Ureter (tissue), 1 donor: ENCODE measurements at places on chromosomes 1 and 21. TPM values are rescaled to one million over a fixed set of nuclear protein-coding genes. Genes with fewer than 3 reads are reported as not detected.

DNA sequence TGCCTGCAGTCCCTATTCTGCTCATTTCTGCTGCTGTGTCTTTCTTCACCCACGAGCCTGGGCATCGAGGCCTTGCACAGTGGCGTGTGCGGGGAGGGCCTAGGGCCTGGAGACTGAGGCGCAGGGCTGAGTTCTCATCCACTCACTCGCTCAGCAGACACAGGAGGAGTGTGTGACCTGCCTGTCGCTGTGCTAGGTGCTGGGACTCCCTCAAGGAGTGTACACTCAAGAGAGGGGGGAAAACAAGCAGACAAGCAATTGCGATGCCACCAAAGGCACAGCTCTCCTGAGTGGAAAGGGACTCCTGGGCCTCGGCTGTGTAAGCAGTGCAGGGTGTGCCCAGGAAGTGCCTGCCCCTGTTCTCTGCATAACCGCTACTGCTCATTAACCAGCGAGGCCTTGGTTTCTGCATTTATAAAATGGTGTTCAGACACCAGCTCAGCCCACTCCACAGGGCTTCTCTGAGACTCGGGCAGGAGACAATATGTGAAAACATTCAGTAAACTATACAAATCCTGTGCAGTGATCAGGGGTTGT lies 4.2 kb downstream of the RD3 start:
- no peak for DNase-seq

The MOV10 gene
- total RNA-seq, result 92.3 TPM

The SYT2 gene
- total RNA-seq, result not detected

The KLHL12 gene
- 35.4 TPM for total RNA-seq

GRCh38 chr1:202852163-202852904 lies 36.6 kb downstream of the RABIF start:
- DNase-seq, result peak; percentile 55

The GGPS1 gene
- 40.7 TPM for total RNA-seq

DNA sequence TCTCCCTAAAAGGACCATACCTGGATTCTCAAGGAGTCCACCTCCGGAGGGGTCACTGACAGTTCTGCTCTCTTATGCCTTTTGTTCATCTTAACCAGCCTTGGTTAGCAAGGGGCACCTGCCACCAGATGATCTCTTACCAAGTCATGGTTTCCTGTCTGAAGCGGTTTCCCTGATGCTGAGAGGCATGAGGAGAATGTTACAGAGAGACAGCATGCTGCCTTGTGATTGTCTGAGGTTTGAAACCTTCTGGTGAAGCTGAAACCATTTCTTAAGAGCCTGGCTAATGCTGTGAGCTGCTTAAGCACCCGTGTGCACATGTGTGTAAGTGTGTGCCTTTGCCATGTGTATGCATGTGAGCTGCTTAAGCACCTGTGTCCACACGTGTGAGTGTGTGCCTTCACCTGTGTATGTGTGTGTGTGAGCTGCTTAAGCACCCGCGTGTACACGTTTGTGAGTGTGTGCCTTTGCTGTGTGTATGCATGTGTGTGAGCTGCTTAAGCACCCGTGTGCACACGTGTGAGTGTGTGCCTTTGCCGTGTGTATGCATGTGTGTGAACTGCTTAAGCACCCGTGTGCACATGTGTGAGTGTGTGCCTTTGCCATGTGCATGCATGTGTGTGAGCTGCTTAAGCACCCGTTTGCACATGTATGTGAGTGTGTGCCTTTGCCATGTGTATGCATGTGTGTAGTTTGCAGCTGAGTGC lies 136.4 kb upstream of the COL6A1 start:
- DNase-seq, result no peak

DNA sequence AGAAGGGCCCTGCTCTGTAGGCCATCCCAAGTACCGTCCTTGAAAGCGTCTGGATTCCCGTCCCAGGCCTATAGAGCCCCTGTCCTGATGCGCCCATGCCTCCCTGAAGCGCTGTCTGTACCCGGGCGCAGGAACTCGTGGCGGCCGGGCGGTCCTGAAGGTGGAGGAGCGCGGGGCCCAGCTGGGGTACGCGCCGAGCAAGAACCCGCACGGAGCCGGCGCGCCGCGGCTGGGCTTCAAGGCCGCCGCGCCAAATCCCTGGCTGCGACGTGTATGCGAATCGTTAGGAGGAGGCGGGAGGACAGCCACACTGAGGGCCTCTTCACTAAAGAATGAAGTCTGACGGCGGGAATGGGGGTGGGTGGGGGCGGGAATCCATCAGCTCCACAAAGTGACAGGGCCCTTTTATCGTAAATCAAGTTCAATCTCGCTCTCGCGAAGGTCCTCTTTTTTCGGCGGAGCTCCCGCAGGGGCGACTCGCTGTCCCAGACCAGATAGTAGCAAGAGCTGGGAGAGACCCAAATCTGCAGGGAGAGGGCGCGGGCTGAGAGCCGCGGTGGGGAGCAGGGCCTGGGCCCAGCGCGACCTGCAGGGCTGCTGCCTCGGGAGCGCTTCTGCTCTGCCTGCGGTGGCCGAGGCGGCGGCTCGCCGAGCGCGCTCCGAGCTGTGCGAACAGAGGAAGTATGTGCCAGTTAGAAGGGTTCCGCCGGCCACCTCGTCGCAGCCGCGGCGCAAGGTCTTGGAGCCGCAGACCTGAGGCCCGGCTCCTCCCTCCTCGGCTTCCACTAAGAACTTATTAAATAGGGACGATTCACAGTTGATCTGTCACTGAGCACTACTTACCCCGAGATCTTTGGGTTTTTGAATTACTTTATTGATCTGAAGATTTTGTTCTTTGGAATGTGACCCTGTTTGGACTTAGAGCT lies 10.4 kb downstream of the BARHL2 start:
- DNase-seq, result no peak

The PPP1R8 gene
- total RNA-seq, result 46.2 TPM

DNA sequence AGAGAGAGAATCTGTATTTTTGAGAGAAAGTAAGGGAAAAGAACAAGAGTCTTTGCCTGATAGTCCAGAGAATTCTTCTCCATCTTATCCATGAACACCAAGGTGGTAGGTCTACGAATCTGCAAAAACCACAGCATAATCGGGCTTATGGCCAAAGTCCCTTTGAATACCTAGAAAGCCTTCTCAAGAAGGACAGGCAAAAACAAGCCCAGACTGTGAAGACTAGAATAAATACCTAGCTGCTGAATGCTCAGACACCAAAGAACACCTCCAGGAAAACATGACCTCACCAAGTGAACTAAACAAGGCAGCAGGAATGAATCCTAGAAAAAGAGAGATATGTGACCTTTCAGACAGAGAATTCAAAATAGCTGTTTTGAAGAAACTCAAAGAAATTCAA lies 79.2 kb downstream of the HFM1 start:
- DNase-seq, result no peak

DNA sequence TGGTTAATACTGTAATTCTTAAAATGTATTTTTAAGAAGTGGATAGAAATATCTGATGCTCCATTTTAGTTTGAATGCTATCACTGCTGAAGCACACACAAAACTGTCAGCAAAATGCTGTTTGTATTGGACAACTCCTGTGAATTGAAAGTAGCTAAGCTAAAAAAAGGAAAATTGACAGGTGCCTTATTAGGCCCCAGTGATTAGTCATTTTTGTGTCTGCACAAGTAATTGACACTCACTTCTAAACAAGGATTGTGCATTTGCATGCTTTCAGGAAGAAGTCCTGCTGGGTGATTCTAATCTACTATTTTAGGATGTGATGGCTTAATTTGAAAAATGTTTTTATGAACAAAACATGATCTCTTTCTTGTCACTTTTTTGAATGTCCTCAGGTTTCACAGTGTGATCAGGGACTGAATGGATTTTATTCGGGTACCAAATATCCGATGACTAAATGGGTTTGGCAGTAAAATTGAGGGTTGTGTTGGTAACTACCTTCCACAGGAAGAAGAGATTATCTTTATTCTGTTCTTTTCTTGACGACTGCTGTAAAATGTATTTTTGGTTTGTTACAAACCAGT lies 13.0 kb upstream of the MAP3K7CL start:
- DNase-seq, result no peak

- DNase-seq, result no peak
Observed at GRCh38 chr1:197859024-197859423, 43.4 kb upstream of the C1orf53 start.

GRCh38 chr1:21098186-21098915 lies 78.3 kb downstream of the EIF4G3 start:
- no peak for DNase-seq

The RGS4 gene
- 1.6 TPM for total RNA-seq

GRCh38 chr1:89836252-89837035 lies 15.6 kb downstream of the LRRC8D start:
- DNase-seq, result no peak

GRCh38 chr1:88063605-88064004 lies 620.5 kb upstream of the PKN2 start:
- no peak for DNase-seq

The APP gene
- total RNA-seq, result 491 TPM

The SZT2 gene
- 105 TPM for total RNA-seq

- DNase-seq, result peak; percentile 52
Observed at GRCh38 chr1:24643363-24644099, 429 bp downstream of the SRRM1 start.

The SIPA1L2 gene
- total RNA-seq, result 35.6 TPM

DNA sequence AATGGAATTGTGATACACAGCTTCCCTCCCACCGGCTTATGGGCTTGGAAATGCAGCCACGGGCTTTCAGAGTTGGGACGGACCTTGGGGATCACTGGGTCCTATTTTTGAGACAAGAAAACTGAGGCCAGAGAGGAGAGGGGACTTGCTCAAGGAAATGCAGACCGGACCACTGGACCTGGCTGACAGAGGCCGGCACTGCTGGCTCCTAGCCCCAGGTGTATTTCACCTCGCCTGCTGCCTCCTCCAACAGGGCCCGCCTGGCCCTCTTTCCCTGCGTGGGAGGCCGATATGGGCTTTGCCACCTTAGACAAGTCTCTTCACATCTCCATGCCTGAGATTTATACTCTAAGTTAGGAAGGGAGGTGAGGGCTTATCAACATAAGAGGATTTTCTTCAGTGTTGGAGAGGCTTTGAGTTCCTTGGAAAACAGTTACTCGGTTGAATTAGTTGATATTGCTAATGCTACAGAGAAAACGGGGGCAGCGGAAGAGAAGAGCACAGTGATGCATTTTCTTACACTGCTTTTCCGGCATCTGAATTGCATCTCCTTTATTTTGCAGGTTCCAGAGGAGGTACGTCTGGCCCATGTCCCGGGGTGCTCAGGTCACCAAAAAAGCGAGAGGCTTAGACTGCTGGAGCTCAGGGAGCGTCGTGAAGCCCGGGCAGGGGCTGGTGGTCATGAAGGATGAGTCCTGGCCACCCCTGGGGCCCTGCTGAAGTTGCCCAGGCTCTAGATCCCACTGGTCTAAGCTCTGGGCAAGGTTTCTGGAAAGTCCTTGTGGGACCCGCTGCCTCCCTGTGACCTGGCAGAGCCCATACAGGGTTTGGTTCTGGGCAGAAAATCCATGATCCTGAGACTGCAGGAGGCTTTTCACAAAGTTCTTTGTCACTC lies 44.7 kb downstream of the CAPN2 start:
- DNase-seq, result no peak

The VWA1 gene
- total RNA-seq, result 83.3 TPM

DNA sequence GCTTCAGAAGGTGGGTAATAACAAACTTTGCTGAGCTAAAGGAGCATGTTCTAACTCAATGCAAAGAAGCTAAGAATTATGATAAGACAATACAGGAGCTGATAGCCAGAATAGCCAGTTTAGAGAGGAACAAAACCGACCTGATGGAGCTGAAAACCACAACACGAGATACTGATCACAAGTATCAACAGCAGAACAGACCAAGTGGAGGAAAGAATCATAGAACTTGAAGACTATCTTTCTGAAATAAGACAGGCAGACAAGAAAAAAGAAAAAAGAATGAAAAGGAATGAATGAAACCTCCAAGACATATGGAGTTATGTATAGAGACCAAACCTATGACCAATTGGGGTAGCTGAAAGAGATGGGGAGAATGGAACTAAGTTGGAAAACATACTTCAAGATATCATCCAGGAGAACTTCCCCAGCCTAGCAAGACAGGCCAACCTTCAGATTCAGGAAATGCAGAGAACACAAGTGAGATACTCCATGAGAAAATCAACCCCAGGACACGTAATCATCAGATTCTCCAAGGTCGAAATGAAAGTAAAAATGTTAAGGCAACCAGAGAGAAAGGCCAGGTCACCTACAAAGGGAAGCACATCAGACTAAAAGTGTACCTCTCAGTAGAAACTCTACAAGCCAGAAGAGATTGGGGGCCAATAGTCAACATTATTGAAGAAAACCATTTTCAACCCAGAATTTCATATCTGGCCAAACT lies 20.5 kb downstream of the CD84 start:
- DNase-seq, result no peak

GRCh38 chr1:35211120-35211414 lies 18.1 kb upstream of the SFPQ start:
- no peak for DNase-seq

- DNase-seq, result no peak
Observed at GRCh38 chr1:71390518-71390917, 309.7 kb upstream of the ZRANB2 start.

GRCh38 chr1:29964718-29965533 lies 728.6 kb downstream of the PTPRU start:
- no peak for DNase-seq

DNA sequence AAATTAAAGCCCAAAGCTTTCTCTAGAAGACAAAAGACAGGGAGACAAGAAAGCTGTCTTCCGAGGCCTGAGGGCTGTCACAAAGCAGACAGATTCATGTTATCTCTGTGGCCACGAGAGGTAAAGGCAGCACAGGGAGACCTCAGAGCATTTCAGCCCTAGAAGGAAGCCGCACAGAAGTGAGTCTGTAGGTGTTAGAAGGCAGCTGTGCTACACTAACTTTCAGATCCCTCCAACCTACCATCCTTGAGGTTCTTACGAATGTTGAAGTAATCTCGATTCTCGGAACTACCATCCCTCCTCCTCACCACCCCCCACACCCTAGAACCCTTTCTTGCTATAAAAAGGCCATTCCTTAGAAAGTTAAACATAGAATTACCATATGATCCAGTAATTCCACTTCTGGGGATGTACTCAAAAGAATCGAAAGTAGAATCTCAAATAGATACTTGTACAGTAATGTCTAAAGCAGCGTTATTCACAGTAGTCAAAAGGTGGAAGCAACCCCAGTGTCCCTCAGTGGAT lies 21.5 kb upstream of the LYST start:
- DNase-seq, result no peak

The TSNAX gene
- 44.6 TPM for total RNA-seq

DNA sequence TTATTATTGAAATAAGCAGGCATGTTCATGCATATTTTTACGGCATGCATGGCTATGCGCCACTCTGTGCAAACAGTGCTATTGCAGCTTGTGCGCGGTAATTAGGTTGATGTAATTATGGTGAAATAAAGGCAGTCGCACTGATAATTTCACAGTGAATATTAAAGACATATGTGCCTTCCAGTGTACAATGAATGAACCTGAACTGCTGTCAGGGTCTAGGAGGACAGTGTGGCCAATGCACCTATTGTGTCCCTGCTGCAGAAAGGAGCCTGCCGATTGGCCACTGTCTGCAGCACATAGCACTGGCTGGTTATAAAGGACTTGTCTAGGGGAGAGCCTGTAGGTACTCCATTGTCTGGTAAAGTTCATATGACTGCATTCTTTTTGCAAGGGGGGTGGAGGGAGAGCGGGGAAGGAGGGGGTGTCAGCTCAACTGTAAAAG lies 340.4 kb downstream of the USP25 start:
- no peak for DNase-seq

The MAPKAPK2 gene
- total RNA-seq, result 69.8 TPM
